ENCODE measurements at places on chromosomes 16 and 17.
A peak's percentile ranks its signal among the peaks of the same experiment; 100 is the strongest.

- no peak for DNase-seq
Measured at GRCh38 chr17:75074532-75074931, 13.2 kb upstream of the SLC16A5 start.

- peak; percentile 64 for DNase-seq
Measured at GRCh38 chr17:65560628-65561451, 608 bp downstream of the AXIN2 start.

- DNase-seq: peak; percentile 62
Measured at GRCh38 chr17:78725448-78726021, 56.5 kb downstream of the CYTH1 start.

DNA sequence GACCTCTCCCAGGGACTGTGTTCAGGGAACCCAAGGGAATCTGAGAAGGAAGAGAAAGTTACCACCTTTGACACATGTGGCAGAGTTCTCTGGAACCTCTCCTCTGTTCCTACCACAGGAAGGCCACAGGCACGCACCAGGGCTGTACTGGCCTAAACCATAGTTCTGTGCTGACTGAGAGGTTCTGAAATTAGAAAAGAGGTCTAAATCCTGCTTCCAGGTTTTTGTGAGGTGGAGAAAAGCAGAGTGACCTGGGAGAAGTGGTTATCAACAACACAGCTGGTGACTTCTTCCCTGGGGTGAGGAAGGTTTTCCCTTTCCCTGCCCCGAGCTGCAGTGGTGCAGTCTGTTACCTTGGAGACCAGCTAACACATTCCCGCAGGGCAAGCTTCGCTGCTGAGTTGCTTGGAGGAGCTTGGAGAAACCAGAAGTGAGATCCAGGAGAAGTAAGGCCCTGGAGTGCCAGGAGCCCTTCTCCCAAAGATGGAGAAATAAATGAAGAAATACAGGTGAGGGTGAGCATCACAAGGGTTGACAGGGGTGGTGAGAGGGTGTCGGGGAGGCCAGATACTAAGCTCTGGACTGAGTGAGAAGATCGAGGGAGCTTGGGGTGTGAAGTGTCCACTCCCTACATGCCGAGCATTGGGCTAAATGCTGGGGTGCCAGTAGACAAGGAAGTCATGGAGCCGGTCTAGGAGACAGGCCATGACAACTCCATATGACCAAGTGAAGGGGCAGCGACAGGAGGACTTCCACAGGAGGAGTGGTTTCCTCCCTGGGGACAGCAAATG lies at the start of gene VWA3A:
VWA3A (plus strand) TSS at position 399 of the 791 bp plus-strand sequence; CDS start at position 496, 97 bp downstream.
- no peak for DNase-seq

DNA sequence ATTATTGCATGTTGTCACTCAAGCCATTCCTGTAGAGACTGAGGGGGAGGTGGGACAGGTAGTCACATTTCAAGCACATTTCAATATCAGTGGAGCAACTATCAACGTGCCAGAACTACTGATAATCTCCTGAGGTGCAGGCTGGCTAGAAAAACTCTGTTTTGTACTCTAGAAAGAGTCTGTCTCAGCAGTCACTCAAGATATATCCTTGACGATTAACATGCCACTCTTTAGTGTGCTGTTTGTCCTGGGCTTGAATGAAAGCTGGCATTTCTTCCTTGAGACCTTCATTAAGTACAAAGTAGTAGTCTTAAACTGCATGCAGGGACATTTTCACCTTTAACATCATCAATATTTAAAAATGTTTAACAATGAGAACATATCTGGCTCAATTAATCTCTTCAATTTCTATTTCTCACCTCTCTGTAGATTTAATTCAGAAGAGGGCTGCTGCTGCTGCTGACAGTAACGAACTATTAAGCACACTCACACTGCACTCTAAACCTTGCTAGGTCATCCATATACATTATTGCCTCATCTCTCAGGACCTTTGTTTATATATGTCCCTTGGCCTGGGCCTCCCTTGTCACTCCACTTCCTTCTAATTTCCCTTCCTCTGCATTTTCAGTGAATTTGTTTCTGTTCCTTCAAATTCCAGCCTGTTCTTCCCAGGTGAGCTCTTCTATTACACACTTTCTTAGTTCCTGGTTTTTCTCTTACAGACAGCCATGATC lies 412.0 kb downstream of the HAPSTR1 start:
- no peak for DNase-seq

DNA sequence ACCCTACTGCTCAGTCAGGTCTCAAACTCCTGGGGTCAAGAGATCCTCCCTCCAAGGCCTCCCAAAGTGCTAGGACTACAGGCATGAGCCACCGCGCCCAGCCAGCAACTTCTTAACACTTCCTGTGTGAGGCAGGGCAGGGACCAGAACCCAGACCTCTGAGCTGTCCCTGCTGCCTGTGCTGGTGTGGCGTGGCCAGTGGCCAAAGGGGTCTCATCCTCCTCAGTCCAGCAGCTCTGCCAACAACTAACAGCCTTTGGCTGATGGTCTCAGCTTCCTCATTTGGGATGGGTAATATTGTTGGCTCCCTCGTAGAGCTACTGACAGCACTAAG lies 1.4 kb upstream of the LLGL1 start:
- no peak for DNase-seq

DNA sequence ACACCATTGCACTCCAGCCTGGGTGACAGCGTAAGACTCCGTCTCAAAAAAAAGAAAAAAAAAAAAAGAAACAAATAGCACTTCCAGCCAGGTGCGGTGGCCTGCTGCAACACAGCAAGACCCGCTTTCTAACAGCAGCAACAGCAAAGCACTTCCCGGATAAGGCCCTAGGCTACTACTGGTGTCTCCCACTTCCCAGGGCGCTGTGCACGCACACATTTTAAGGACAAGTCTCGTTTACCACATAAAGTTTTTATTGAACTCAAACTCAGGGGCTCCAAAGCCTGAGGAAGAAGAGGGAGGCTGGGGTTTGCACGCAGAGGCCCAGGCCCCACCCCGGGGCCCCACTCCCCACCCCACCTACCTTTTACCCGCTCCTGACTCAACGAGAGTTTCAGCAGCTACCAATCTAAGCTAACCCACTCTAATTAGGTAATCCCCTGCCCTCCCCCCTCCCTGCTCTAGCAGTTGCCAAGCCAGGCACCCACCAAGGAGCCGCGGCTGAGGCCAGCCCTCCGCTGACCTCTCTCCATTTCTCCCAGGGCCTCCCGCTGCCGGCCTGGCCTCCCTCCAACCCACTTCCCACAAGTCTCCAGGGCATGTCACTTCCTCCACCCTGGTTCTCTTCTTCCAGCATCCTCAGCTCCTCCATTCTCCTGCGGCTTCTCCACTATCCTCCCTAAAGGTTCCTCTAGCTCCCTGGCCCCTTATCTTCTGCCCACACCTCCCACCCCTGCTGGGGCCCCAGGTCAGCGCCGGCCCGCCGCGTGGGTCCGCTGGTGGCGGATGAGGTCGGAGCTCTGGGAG lies 2.4 kb downstream of the ZNF768 start:
- no peak for DNase-seq
